Cerebellar nuclear complex (tissue), 1 donor: ENCODE measurements at places on chromosomes 4 and X.

DNA sequence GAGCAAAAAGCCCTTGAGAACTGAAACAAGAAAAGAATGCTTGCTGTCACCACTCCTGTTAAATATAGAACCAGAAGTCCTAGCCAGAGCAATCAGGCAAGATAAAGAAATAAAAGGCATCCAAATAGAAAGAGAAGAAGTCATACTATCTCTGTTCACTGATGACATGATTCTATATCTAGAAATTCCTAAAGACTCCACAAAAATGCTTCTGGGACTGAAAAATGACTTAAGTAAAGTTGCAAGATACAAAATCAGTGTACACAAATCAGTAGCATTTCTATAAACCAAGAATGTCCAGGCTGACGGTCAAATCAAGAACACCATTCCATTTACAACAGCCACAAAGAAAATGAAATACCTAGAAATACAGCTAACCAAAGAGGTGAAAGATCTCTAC is 552.7 kb upstream of the SLIT2 start:
- no peak for DNase-seq

GRCh38 chr4:11831739-11832138 is 403.0 kb upstream of the HS3ST1 start:
- no peak for DNase-seq

GRCh38 chrX:49178537-49178936 is 6.8 kb downstream of the PLP2 start:
- no peak for DNase-seq

DNA sequence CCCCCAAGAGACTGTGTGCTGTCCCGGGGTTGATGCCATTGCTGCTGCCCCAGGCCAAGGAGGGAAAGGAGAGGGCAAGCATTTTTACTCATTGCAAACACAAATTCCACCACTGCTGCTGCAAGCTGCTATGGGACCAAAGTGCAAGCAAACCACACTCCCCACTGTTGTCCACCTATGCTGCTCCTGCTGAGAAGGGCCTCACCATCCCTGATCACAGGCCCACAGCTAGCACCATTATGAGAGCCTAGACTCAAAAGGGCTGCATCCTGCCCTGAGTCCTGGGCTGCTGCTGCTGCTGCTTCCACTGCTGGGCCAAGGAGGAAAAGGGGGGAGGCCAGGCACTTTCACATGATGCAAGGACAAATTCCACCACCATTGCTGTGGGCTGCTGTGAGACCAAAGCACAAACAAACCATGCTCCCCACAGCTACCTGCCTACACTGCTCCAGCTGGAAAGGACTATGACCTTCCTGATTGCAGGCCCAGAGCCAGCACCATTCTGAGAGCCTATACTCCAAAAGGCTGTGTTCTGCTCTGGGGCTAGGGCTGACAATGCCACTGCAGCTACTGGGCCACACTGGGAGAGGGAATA is 218.2 kb upstream of the ZCCHC13 start:
- no peak for DNase-seq

DNA sequence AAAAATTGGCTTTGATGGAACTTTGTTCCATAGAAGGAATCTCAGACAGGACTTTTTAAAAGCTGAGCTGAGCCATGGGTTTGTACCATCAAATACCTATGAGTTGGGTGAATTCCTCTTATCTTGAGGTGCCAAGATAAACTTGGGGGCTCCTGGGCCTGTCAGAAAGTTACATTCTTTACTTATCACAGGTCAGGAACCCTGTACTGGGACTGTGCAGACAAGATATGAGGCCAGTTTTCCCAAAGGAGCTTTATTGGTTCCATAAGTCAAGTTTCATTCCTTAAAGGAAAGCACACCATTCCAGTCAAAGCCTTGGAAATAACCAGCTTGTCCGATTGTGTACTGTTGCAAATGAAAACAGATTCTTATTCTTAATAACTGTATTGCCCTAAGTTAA is 72.4 kb upstream of the PACRGL start:
- DNase-seq = no peak

DNA sequence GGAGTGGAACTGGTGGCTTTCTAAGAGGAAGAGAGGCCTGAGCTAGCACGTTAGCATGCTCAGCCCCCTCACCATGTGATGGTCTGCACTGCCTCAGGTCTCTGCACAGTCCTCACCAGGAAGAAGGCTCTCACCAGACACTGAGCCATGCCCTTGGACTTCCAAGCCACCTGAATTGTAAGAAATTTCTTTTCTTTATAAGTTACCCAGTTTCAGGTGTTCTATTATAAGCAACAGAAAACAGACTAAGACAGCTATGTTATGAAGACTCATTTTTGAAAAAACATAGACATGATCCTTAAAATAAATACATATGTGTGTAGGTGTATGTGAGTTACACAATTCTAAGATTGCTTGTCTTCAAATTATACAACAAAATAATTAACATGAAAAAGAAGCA is 74.7 kb downstream of the CEP44 start:
- DNase-seq = no peak

- no peak for DNase-seq
Measured at GRCh38 chr4:122602277-122603142, 18.4 kb downstream of the IL21 start.

- no peak for DNase-seq
Measured at GRCh38 chr4:123578276-123579029, 181.9 kb downstream of the SPRY1 start.

DNA sequence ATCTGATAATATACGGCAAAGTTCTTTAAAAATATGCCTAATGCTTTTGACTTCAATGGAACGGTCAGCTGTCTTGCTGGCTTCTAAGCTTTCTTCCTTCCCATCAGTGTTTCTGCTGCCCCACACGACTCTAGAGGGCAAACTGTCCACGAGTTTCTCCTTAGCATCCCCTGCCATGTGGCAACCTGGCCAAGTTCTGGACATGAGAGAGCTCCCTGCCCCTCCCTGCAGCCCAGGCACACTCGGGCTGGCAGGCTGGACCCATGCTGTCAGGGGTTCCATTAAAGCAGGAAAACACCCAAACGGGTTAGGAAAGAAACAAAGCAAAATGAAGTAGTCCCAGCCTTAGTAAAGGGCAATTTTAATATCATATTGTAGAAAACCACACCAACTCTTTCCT is 38.8 kb downstream of the KDR start:
- DNase-seq = no peak

DNA sequence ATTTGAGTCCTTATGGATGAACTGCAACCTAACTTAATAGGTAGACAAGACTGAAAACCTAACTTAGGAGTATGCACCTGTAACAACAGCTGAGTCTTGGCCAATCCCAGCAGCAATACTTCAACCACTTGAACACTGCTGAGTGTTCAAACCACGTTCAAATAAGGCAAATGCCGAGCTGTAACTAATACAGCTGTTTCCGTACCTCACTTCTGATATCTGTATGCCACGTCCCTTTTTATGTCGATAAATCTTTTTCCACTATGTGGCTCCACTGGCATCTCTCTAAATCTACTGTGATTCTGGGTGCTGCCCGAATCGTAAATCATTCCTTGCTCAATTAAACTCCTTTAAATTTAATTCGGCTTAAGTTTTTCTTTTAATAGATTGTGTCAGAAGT is 459.7 kb downstream of the INPP4B start:
- DNase-seq = no peak

DNA sequence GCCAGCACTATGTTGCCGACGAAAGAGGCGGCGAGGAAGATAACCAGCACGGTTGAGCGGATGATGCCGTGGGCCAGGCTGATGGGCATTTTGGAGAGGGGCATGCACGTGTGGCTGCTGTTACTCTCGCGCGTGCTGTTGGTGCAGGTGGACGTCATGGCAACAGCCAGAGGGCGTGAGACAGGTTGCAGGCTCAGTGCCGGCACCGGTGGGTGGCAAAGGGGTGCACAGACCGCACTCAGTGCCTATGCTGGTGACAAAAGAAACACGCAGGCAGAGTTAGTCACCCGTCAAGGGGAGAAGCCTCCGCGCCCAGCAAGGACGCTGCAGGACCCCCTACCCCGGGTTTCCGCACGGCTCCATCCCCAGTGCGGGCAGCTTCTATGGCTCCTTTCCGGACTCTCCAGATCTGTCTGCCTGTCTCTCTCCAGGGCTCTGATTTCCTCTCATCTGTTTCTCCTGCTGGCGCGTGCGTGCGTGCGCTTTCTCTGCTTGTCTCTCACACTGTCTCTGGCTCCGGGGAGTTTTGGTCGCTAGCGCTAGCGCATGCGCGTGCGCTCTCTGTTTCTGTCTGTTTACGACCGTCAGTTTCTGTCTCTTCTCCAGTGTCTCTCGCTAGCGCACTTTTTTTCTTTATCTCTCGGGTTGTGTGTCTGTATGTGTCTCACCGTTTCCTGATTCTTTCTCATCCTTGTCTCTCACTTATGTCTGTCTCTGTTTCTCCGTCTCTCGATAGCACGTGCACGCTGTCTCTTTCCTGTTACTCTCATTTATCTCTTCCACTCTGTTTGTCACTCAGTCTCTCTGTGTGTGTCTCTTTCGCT is 2.1 kb downstream of the GPR101 start:
- no peak for DNase-seq

- no peak for DNase-seq
Measured at GRCh38 chrX:19866626-19867410, 20.6 kb downstream of the SH3KBP1 start.

GRCh38 chrX:112746812-112747595 is 67.3 kb upstream of the LHFPL1 start:
- DNase-seq = no peak

DNA sequence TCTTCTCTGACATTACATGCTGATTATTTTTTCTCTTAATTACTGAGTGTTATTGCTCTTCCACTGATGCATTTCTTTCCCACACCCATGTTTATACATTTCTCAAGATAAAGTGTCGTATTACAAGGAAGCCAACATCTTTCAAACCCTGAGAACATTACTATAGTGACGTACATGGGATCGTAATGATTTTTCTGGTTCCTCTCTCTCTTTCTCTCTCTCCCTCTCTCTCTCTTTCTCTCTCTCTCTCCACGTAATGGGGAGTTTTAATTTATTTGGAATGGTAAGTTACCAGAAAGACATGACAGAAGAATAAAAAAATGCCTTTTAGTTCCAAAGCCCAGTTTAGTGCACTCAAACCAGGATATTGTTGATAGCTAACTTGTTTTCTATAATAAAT is 40.4 kb upstream of the MAPK10 start:
- no peak for DNase-seq

- peak; percentile 11 for DNase-seq
Measured at GRCh38 chr4:146522098-146522868, 543 bp upstream of the SLC10A7 start.

GRCh38 chr4:16818005-16818404 is 80.4 kb downstream of the LDB2 start:
- no peak for DNase-seq

GRCh38 chr4:95537863-95538488 is 10.8 kb downstream of the UNC5C start:
- DNase-seq = no peak

GRCh38 chr4:24197955-24198354 is 308.1 kb upstream of the PPARGC1A start:
- DNase-seq = no peak

GRCh38 chrX:145630806-145631435 is 186.7 kb upstream of the SLITRK2 start:
- DNase-seq = no peak

DNA sequence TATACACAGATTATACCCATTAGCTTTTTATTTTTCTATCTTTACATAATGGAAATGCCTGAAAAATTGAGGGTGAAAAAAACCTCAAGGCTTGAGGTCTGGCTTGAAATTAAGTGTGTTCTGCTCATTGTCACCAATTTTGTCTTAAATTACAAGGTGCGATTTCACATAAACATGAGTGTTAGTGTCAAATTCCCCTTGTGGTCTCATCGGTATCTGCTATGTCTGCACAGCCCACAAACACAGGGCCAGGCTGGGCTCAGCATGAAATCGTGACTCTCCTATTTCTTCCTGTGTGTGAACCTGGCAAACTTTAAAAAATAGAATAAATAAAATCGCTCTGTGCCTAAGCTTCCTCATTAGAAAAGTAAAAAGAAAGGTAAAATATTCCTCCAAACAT is 109.1 kb downstream of the CRLF2 start:
- DNase-seq = no peak

- no peak for DNase-seq
Measured at GRCh38 chrX:16191605-16192004, 24.3 kb downstream of the MAGEB17 start.

GRCh38 chr4:15244354-15244753 is 183.5 kb upstream of the C1QTNF7 start:
- no peak for DNase-seq

DNA sequence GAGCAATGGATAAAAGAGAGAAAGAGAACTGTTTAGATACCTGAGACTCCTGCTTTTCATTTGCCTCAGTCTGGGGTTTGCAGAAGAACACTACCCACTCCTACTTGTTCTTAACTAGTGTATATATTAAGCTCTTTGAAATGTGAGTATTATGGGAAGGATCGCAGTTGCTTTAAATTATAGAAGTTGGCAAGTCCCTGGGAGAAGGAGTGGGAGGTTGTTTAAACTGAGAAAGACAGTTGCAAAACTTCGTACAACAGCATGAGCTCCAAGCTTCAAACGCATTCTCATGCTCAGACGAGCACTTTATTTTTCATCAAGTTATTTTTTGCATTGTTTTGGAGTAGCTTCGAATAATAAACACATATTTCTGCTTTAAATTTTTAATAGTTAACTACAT is 88.1 kb upstream of the C1QTNF7 start:
- no peak for DNase-seq

DNA sequence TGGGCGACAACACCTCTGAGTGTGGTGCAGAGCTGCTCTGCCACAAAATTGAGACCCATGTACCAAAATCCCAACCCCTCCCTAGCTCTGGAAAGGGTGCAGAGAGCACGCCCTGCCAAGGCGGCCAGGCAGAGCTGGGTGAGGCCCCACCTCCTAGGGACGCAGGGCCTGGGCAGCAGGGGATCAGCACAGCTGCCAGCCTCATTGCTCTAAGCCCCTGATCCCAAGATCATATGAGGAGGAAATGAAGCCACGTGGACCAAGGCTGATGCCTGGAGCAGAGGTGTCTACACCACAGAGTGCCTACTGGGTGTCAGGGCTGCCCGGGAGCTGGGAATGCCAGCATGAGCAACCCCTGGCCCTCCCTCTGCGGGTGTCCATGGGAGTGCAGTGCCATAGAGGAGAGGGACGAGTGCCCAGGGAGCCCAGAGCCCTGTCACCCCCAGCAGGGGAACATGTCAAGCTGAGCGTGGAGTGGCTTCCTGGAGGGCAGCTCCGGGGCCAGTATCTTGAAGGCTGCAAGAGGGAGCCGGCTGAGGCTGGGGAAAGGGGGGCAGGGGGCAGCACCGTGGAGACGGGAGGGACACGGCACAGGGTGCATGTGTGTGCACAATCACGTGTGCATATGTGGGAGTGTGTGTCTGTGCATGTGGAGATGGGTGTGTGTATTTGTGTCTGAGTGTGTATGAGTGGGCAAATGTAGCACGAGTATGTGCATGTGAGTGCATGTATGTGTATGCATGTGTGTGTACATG is 63.9 kb upstream of the PSAPL1 start:
- no peak for DNase-seq

GRCh38 chrX:110944751-110945675 is 149.4 kb upstream of the CHRDL1 start:
- DNase-seq = no peak

- no peak for DNase-seq
Measured at GRCh38 chr4:31085689-31086088, 365.5 kb downstream of the PCDH7 start.

GRCh38 chr4:168743601-168744000 is 246.7 kb downstream of the PALLD start:
- DNase-seq = no peak

- no peak for DNase-seq
Measured at GRCh38 chr4:185740471-185740873, 71.5 kb downstream of the SORBS2 start.
